ENCODE measurements at places on chromosomes 7 and 10. TPM values are rescaled to one million over a fixed set of nuclear protein-coding genes. Genes with fewer than 3 reads are reported as not detected.

DNA sequence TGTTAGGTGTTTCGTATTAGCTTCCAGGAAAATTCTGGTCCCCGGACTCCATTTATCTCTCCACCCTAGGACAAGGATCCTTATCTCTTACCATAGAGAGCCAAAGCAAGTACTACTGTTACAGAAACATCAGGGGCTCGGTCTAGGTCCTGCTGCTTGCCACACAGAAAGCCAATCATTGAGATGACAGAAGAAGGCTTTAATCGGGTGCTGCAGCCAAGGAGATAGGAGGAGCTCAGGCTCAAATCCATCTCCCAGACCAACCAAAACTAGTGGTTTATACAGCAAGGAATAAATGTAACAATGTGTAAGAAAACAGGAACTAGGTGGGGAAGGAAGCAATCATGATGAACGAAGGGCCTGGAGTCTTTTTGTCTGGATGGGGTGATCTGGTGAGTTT lies 22.2 kb upstream of the CACUL1 start:
- no peak overlapping the region for H3K27ac ChIP-seq
- H3K27me3 ChIP-seq: no peaks in the 10 kb centered on the region
- H3K4me1 ChIP-seq: no peaks in the 10 kb centered on the region
- no peak for DNase-seq

- H3K36me3 ChIP-seq: no peaks in the 10 kb centered on the region
- no peak overlapping the region for H3K4me3 ChIP-seq
- DNase-seq: no peak
- H3K27ac ChIP-seq: no peak overlapping the region
- H3K27me3 ChIP-seq: no peaks in the 10 kb centered on the region
Measured at GRCh38 chr7:114263219-114263618, 151.4 kb upstream of the FOXP2 start.

Gene CDNF
- total RNA-seq: 2.6 TPM

- H3K27me3 ChIP-seq: no peaks in the 10 kb centered on the region
- H3K4me1 ChIP-seq: no peaks in the 10 kb centered on the region
- no peak overlapping the region for H3K4me3 ChIP-seq
- DNase-seq: no peak
- no peak overlapping the region for H3K27ac ChIP-seq
- H3K36me3 ChIP-seq: no peaks in the 10 kb centered on the region
Measured at GRCh38 chr7:102896585-102896984, 16.2 kb upstream of the LRRC17 start.

Gene CYP2C9
- not detected for total RNA-seq

DNA sequence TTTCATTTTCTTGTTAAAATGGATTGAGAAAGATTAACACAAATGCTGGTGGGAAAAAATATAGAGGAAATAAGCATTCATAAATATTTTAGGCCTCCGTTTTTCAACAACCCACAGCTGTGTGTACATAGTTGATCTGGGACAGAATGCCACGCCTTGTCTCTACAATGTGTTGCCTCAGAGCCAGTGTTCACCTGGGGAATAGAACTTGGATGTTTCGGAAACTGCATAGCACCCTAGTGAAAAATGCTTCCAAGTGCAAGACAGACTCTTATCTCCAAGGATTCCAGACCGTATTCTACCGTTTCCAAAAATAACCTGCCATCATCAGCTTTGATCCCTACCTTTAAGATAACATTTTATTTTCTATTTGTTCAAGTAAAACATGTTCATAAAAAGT lies 260.9 kb downstream of the SDK1 start:
- H3K4me3 ChIP-seq: no peak overlapping the region
- H3K4me1 ChIP-seq: peaks cover 3% of the 10 kb centered on the region

Gene ADAM12
- total RNA-seq: not detected

Gene RNF32
- 0.85 TPM for total RNA-seq

Gene ACSM6
- not detected for total RNA-seq

GRCh38 chr10:108721874-108722273 lies 1201.4 kb downstream of the XPNPEP1 start:
- no peak overlapping the region for H3K27ac ChIP-seq
- H3K4me3 ChIP-seq: no peak overlapping the region
- no peaks in the 10 kb centered on the region for H3K4me1 ChIP-seq
- H3K27me3 ChIP-seq: no peaks in the 10 kb centered on the region

DNA sequence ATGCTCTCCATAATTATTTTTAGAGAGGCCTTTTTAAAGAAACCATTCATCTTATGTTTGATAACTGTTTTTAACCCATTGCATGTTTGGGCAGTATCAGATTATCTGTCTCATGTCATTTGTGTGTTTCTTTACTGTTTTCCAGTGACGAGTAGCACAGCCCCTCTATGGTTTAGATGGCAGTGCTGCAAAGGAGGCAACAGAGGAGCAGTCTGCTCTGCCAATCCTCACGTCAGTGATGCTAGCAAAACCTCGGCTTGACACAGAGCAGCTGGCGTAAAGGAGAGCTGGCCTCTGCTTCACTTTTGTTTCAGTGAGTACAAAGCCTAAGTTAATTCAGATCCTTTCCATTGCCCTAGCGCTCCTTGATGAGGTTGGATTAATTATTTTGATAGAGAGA lies 80.4 kb upstream of the GARIN1A start:
- H3K4me3 ChIP-seq: no peak overlapping the region
- no peak overlapping the region for H3K27ac ChIP-seq
- H3K4me1 ChIP-seq: no peaks in the 10 kb centered on the region
- peaks cover 4% of the 10 kb centered on the region for H3K36me3 ChIP-seq

GRCh38 chr7:48365010-48365409 lies 193.8 kb downstream of the ABCA13 start:
- H3K4me1 ChIP-seq: no peaks in the 10 kb centered on the region
- no peak for DNase-seq
- no peak overlapping the region for H3K27ac ChIP-seq
- no peaks in the 10 kb centered on the region for H3K27me3 ChIP-seq

GRCh38 chr10:73413108-73413527 lies 740 bp downstream of the ANXA7 start:
- peak overlapping the region; percentile 98 for H3K27ac ChIP-seq
- H3K27me3 ChIP-seq: no peaks in the 10 kb centered on the region
- no peaks in the 10 kb centered on the region for H3K36me3 ChIP-seq
- H3K4me3 ChIP-seq: peak overlapping the region; percentile 78

DNA sequence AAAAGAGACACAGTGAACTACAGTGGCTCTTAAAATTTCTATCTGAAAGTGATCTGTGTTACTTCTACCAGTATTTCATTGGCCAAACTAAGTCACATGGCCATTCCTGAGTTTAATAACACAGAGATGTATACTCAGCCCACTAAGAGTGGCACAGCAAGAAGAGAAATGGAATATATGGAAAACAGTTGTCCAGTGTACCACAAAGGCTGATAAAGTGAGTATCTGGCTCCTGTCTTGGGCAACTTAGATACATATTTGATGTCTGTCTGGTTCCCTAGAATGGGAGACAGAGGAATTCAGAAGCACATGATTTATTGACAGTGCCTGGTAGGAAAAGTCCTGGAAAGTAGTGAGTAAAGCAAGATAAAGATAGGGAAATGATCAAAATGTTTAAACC lies 10.1 kb upstream of the PON1 start:
- no peak for DNase-seq
- H3K4me3 ChIP-seq: no peak overlapping the region
- H3K36me3 ChIP-seq: no peaks in the 10 kb centered on the region
- H3K4me1 ChIP-seq: peaks cover 5% of the 10 kb centered on the region

DNA sequence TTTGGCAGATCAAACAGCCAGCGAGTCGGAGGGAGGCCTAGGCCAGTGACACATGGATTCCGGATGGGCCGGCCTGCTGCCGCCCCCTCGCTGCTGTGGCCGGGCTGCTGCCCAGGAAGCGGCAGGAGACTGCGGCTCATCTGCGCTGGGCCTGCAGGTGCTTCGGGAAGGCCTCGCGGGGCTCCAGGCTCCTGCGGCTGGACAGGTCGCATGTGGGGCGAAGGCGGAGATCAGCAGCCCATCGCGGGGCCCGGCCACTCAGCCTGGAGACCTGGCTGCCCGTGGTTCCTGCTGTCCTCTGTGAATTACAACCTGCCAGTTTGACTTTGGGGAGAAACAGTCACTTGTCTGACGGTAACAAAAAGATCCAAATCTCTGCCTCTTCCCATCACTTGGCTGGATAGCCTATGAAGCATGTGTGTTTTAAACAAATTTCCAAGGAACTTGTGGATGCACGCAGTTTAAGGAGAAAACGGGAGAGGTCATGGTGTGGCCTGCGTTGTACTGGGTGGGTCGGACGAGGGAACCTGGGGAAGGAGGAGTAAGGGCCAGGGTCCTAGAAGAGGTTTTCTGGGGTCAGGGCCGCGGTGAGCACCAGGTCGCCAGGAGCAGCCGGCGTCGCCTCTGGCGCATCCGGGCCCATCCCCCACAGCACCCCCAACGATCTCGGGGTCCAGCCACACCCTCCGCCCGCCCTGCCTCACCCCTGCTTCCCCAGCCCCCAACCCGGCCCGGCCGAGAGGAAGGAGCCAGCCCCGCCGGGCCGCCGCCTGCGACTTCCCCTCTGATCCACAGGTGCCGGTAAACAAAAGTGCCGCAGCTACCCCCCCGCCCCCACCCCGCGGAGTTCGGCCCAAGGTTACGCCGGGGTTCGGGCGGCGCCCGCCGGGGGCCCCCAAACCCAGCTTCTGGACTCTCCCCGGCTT lies 1.6 kb downstream of the SPOCK2 start:
- peaks cover 62% of the 10 kb centered on the region for H3K4me1 ChIP-seq
- peaks cover 6% of the 10 kb centered on the region for H3K36me3 ChIP-seq
- peak overlapping the region; percentile 98 for H3K4me3 ChIP-seq
- H3K27me3 ChIP-seq: no peaks in the 10 kb centered on the region
- H3K27ac ChIP-seq: peak overlapping the region; percentile 99
- DNase-seq: peak; percentile 59

GRCh38 chr10:124229201-124229988 lies 136.0 kb upstream of the CHST15 start:
- peak; percentile 24 for DNase-seq
- no peaks in the 10 kb centered on the region for H3K36me3 ChIP-seq
- no peaks in the 10 kb centered on the region for H3K27me3 ChIP-seq
- H3K4me1 ChIP-seq: no peaks in the 10 kb centered on the region

DNA sequence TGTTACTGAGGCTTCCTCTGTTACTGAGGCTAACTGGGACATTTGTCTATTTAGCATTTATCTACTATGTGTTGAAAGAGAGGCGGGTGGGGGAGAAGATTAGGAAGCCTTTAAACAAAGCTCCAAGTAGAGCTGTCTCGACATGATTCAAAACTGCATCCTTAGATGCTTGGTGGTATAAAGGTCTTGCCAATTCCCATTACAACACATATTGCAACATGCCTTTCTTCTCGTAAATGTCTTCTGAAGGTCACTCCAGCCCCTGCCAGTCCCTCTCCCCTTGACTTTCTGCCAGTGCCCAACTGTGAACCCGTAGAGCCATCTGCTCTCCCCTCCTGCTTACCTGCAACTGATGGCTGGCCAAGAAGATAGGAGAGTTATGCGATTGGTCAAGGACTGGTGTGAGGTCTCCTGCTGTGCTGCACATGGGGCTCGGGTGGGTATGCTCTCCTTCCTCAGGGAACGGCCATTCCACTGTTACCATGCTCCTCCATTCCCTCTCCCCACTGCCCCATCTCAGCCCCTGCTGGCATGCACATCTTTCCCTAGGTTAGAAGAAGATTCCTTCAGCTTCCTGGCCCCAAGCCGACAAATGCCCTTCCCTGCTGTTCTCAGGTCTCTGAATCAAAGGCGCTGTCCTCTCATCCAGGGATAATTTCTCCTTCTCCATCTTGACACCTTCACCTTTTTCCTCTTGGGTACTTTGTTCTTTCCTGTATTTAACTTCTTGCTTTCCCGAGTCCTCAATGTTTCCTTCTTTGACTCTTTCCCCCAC lies 43.6 kb upstream of the ZNF32 start:
- H3K4me3 ChIP-seq: no peak overlapping the region
- no peaks in the 10 kb centered on the region for H3K27me3 ChIP-seq
- no peaks in the 10 kb centered on the region for H3K36me3 ChIP-seq
- no peak overlapping the region for H3K27ac ChIP-seq

DNA sequence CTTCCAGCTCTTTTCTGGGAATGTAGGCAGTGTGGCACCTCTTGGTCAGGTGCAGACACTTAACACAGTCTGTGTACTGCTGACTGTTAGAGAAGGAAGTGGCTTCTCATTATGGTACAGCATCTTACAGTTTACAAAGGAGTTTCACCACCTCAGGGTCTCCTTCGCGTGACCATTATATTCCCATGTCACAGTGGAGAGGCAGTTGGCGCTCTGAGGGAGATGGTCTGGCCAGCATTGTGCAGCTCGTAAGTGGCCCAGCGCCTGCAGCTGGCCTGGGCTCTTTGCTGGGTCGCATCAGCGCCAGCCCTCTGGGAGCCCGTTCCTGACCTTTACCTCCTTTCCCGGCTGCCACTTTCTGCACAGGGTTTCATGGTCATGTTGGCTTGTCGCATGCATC lies 15.4 kb downstream of the TSPAN15 start:
- H3K4me1 ChIP-seq: no peaks in the 10 kb centered on the region
- H3K4me3 ChIP-seq: no peak overlapping the region
- no peaks in the 10 kb centered on the region for H3K36me3 ChIP-seq

Gene GRID2IP
- total RNA-seq: 1.4 TPM

GRCh38 chr7:97506728-97507127 lies 225.2 kb upstream of the TAC1 start:
- no peak overlapping the region for H3K27ac ChIP-seq
- no peaks in the 10 kb centered on the region for H3K36me3 ChIP-seq
- no peaks in the 10 kb centered on the region for H3K27me3 ChIP-seq

- no peaks in the 10 kb centered on the region for H3K4me1 ChIP-seq
- H3K4me3 ChIP-seq: no peak overlapping the region
- H3K27ac ChIP-seq: no peak overlapping the region
- DNase-seq: no peak
- H3K36me3 ChIP-seq: no peaks in the 10 kb centered on the region
Measured at GRCh38 chr7:133836666-133837065, 290.5 kb upstream of the LRGUK start.

Gene FGL2
- total RNA-seq: 3.0 TPM

DNA sequence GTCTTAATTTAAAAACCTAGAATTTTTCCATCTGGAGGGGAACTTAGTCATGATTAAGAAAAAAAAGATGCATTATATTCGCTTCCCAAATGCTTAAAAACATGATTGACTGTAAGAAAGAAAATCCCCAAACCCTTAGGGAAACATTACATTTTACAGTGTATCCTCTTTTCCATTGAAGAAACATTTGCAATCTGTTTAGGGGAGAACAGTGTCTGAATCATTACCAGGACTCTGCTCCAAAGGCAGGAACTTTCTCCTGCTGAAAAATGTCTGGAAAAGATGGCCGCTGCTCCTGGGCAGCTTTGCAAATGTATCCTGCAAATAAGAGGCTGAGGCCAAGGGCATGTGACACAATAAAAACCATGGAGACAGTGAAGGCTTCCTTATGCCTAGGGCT lies 173.7 kb downstream of the BUB3 start:
- no peak overlapping the region for H3K4me3 ChIP-seq
- no peak for DNase-seq
- no peak overlapping the region for H3K27ac ChIP-seq
- no peaks in the 10 kb centered on the region for H3K27me3 ChIP-seq
